ENCODE measurements at places on chromosomes 16 and 17.
A peak's percentile ranks its signal among the peaks of the same experiment; 100 is the strongest.

GRCh38 chr17:80080081-80080480, 21.3 kb upstream of the GAA start:
- DNase-seq, result no peak

DNA sequence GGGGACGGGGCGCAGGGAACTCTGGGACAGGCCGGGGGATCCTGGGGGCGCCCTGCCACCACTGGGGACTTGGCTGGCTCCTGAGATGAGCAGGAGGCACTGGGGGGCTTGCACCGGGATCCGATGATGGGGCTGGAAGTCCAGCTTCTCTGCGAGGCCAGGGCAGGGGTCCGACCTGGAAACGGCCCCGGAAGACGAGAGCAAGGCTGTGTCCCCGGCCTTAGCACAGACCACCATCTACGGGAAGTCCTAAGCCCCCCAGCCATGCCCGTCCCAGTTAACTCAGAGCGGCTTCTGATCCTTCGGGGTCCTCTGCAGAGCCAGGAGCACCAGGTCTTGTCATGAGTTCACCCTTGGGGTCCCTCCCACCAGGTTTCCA, 573 bp downstream of the CDT1 start:
- DNase-seq, result no peak

DNA sequence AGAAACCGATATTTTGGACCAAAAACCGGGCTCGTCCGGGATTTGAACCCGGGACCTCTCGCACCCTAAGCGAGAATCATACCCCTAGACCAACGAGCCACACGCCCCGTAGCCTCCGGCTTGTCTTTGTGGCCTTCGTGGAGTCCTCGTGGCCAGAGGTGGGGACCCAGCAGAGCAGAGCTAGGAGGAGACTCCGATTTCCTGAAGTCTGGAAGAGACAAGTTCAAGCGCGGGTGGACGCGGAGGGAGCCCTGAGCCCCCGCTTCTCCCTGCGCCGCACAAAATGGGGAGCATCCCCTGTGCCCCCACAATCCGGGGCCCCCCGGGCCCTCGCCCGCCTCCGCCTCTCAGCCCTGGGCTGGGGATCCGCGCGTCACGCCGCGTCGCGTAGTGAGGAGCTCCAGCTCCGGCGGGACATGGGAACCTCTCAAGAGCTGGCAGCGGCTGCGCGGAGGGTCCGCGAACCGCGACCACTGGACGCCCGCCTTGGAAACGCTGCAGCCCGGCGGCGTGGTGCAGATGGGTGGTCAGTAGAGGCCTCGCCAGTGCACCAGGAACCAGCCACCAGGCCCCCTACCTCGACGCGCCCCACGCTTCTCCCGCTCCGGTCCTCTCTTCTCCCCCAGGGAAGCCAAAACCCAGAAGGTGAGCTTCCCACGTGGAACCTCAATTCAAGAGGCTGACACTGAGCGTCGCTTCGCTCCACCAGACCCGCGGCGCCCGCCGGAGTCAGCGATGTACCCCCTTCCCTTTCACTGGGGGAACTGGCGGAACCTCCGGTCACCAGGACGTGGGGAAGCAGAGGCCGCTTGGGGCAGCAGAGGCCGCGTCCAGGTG, 5.2 kb upstream of the OR1F1 start:
- DNase-seq, result no peak

GRCh38 chr17:40663252-40663651, 1.7 kb downstream of the KRT222 start:
- DNase-seq, result no peak

DNA sequence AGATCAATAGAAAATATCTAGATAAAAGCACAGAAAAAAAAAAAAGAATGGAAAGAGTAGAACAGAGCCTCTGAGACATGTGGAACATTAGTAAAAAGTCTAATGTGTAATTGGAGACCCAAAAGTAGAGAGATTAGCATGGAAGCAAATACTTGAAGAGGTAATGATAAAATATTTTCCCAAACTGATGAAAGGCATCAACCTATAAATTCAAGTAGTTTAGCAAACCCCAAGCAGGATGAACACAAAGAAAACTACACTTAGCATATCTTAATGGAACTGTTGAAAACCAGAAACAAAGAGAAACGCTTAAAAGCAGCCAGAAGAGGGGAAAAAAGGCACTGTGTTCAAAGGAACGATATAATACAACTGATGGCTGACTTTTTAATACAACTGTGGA, 16.4 kb downstream of the NF1 start:
- DNase-seq, result no peak

DNA sequence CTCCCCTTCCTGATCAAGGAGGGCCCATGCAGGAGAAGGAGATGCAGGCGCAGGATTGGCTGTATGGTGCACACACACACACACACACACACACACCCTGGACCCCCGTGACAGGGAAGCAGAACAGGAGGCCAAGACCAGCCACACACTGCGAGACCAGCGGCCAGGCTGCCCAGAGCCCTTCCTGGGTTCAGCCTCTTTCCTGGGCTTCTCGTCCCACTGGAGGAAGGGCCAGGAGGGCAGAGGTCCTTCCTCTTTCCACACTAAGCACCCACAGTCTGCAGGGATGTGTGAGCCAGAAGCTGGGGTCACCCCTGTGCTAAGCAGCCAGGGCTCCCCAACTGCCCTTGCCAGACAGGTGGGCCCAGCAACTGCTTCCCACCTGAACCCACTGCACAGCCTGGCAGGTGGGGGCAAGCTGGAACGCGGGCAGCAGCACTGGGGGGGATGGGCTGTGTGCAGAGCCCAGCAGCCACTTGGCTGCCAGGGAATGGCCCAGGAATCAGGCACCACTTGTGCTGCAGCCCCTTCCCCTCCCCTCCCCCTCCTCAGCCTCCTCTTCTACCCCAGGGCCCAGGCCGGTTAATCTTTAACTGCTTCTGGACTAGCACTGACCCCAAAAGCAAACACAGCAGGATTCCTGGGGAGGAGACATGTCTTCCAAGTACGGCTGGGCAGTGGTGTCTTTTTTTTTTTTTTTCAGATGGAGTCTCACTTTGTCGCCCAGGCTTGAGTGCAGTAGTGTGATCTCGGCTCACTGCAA, 44.6 kb upstream of the SLC38A10 start:
- no peak for DNase-seq

GRCh38 chr17:46931596-46931995, 8.6 kb downstream of the GOSR2 start:
- no peak for DNase-seq

- DNase-seq, result peak; percentile 79
Measured at GRCh38 chr17:39636927-39637736, at the start of gene STARD3. TSS of gene STARD3 (plus strand) at chr17:39637144. CDS start at chr17:39653532, 16,388 bp downstream.

DNA sequence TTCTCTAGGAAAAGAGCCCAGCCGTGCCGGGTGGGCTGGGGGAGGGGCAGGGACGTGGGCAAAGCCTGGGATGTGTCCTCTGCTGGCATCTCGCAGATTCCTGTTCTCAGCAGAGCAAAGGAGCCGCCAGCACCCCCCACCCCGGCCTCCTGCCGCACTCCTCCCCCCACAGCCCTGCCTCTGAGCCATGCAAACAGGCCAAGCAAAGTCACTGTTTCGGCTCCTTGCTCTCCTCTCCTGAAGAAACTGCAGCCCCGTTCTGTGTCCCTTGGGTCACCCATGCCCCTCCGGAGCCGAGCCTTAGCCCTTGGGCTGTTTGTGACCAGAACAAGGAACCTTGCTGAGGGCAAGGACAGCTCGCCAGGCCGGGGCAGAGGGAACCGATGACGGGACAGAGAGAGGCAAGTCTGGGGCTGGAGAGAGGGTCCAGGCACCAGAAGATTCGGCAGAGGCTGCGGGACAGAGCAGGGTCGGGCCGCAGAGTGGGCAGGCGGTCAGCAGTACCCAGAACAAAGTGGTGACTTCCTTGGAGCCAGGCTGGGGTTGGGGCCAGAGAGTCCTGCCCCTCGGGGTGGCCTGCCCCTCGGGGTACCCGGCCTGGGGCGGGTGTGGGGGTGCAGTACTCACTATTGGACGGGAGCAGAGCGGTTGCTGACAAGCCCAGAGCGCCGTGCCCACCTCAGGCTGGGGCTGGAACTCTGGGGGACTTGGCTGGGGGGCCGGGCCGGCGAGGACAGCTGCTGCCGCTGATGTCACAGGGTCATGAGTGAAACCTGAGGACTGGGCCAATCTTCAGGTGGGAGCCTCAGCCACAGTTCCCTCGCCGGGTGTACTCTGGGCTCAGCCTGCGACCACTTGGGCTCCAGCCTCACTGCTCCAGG, 9.2 kb upstream of the PRR29 start:
- no peak for DNase-seq

GRCh38 chr16:12868169-12868568, 33.2 kb upstream of the SHISA9 start:
- no peak for DNase-seq

GRCh38 chr17:82600731-82601446, 47.4 kb downstream of the WDR45B start:
- DNase-seq, result no peak

GRCh38 chr16:9102943-9103342, 11.5 kb downstream of the HAPSTR1 start:
- DNase-seq, result no peak

GRCh38 chr16:4884972-4885874, 37.9 kb downstream of the UBN1 start:
- DNase-seq, result no peak

DNA sequence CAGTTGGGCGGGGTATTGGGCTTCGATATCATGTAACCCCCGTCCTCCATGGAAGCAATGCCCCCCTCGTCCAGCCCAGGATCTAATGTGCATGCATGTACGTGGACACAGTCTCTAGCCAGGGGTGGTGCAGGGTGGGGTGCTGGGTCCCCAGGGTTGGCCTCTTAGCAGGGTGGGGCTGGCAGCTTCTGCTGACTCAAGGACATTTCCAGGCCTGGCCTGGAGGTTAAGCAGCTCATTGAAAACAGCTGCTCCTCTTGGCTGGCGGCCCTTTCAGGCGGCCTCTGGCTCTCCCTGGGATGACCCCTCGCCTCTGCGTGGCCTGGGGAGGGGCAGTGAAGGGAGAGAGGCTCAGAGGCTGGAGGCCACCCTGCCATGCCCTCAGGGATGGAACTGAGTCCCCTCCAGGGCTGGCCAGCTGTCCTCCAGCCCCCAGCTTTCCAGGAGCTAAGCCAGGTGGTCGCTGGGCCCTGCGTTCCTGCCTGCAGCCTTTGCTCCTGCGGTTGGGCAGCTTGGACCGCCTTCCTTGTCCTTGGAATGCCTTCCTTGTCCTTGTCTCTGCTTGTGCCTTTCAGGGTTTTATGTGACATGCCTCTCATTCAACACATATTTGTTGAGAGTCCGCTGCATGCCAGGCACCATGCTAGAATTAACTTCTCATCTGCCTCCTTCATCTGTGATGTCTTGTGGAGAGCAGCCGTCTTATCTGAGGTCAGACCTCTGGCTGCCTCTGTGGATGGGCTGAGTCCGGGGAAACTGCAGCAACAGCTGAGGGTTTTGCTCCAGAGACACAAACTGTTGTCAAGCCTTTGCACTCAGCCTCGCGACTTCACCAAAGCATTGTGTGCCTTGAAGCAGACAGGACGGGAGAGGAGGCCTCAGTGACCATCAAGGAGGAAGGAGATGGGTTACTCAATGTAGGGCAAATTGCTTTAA, 26.6 kb downstream of the MRC2 start:
- DNase-seq, result no peak

GRCh38 chr17:42017866-42018200, 594 bp upstream of the DNAJC7 start:
- no peak for DNase-seq

DNA sequence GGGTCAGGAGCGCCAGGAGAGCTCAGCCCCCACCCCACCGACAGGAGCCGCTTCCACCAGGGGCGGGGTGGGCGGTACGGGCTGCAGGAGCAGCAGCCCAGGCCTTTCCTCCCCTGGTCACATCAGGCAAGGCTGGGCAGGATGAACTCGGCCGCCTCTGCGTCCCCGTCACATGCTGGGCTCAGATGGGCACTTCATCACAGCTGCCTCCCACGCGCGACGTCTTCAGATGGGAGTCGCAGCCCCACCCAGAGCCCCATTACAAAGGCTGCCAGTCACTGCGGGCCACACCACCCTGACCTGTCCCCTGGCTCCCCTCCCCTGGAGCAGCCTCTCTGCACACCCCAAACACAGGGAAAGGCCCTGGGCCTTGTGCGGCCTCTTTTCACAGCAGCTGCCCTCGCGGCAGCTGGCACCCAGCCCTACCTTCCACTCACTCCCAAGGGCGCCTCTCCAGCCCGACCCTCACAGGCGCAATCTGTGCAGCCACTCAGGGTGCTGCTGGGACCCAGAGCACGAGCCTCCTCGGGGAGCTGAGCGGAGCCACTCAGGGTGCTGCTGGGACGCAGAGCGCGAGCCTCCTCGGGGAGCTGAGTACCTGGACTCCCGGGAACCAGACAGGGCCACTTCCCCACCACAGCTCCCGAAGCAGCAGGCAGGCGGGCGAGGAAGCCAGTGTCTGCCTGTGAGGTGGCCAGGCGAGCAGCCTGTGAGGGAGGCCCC, 4.7 kb downstream of the ZNF598 start:
- DNase-seq, result no peak

DNA sequence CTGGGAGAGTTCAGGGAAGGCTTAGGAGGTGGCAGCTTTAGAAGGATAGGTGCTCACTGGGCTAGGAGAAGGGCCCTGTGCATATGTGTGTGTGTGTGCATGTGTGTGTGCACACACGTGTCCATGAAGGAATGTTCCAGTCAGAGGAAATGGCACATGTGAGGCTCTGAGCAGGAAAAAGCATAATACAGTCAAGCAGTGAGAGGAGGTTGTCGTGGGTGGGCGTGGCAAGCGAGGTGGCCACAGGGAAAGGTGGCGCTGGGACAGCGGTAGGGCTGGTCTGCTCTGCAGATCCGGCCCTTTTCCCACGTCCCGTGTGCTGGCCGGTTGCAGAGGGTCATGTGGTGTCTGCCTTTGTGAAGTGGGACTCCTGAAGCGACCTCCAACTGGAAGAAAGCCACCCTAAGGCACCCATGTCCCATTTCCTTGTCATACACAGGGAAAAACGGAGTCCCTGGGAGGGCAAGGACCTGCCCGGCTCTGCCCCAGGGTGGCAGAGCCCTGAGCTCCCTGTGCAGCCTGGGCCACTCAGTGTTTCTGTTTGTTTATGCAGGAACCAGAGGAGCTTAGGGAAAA, 40.1 kb downstream of the NT5M start:
- no peak for DNase-seq

- no peak for DNase-seq
Measured at GRCh38 chr16:65731833-65732232, 610.0 kb upstream of the CDH11 start.

DNA sequence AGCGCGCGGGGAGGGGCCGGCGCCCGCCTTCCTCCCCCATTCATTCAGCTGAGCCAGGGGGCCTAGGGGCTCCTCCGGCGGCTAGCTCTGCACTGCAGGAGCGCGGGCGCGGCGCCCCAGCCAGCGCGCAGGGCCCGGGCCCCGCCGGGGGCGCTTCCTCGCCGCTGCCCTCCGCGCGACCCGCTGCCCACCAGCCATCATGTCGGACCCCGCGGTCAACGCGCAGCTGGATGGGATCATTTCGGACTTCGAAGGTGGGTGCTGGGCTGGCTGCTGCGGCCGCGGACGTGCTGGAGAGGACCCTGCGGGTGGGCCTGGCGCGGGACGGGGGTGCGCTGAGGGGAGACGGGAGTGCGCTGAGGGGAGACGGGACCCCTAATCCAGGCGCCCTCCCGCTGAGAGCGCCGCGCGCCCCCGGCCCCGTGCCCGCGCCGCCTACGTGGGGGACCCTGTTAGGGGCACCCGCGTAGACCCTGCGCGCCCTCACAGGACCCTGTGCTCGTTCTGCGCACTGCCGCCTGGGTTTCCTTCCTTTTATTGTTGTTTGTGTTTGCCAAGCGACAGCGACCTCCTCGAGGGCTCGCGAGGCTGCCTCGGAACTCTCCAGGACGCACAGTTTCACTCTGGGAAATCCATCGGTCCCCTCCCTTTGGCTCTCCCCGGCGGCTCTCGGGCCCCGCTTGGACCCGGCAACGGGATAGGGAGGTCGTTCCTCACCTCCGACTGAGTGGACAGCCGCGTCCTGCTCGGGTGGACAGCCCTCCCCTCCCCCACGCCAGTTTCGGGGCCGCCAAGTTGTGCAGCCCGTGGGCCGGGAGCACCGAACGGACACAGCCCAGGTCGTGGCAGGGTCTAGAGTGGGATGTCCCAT, 232.8 kb downstream of the SEC14L1 start:
- DNase-seq, result no peak
